CD4-positive, alpha-beta T cell treated with Interleukin-21 for 1 hour (primary cell): ENCODE measurements at places on chromosomes 1 and 21.

- peak; percentile 8 for DNase-seq
Measured at GRCh38 chr1:15525050-15526020, 1.3 kb upstream of the DNAJC16 start.

GRCh38 chr1:156703741-156704140 is 1.6 kb downstream of the CRABP2 start:
- DNase-seq = no peak

DNA sequence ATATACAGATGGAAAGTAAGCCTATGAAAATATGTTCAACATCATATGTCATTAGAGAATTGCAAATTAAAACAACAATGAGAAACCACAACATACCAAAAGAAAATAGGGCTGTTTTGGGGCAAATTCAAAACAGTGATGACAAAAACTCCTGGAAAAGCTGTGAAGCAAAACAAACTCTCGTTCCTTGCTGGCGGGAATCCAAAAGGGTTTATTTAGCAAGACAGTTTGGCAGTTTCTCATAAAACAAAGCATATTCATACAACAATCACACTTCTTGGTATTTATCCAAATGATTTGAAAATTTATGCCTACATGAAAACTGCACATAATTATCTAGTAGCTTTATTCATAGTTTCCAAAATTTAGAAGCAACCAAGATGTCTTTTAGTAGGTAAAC is 44.4 kb downstream of the COL11A1 start:
- no peak for DNase-seq

- DNase-seq = no peak
Measured at GRCh38 chr1:85566890-85567289, 13.7 kb upstream of the CCN1 start.

DNA sequence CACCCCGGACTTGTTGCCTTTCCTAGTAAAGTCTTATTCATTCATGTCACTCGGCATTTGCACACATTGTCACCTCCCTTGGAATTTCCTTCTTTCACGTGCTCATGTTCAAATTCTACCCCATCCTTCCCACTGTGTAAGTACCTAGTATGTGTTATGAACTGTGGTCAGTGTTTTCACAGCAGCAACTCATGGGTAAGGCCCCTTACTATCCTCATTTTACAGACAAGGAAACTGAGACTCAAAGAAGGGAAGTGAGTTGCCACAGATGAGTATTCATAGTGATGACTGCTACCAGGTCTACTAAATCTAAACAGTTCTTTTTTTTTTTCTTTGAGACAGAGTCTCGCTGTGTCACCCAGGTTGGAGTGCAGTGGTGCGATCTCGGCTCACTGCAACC is 10.5 kb downstream of the CITED4 start:
- no peak for DNase-seq

DNA sequence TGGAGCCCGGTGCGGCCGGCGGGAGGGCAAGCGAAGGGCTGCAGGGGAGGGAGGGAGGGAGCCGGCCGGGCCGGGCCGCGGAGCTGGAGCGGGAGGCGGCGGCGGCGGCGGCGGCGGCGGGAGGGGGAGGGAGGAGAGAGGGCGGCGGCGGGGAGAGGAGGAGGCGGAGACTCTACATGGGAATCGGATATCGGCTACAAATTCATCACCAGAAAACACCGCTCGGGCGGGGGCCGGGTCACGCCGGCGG is at the start of gene AKT3:
AKT3 (minus strand) TSS at position 42 of the 250 bp plus-strand sequence. CDS start 7,073 bp downstream, outside the sequence.
- DNase-seq = no peak

- DNase-seq = no peak
Measured at GRCh38 chr1:234398849-234399381, 25.7 kb downstream of the COA6 start.

GRCh38 chr1:26417111-26417759 is 6.6 kb downstream of the LIN28A start:
- peak; percentile 85 for DNase-seq

GRCh38 chr1:161953256-161953920 is 70.3 kb downstream of the OLFML2B start:
- no peak for DNase-seq

GRCh38 chr1:921011-921837 is 2.5 kb upstream of the SAMD11 start:
- DNase-seq = peak; percentile 48

- DNase-seq = no peak
Measured at GRCh38 chr1:70910013-70910412, 137.6 kb downstream of the PTGER3 start.

DNA sequence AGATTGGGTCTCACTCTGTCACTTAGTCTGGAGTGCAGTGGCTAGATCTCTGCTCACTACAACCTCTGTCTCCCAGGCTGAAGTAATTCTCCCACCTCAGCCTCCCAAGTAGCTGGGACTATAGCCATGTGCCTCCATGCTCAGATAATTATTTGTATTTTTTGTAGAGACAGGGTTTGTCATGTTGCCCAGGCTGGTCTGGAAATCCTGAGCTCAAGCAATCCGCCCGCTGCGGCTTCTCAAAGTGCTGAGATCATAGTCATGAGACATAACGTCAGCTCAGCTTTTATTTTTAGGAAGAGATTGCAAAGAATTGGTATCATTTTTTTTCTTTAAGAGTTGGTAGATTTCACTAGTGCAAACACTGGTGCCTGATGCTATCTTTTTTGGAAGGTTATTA is 244.9 kb downstream of the DSCAM start:
- DNase-seq = no peak

DNA sequence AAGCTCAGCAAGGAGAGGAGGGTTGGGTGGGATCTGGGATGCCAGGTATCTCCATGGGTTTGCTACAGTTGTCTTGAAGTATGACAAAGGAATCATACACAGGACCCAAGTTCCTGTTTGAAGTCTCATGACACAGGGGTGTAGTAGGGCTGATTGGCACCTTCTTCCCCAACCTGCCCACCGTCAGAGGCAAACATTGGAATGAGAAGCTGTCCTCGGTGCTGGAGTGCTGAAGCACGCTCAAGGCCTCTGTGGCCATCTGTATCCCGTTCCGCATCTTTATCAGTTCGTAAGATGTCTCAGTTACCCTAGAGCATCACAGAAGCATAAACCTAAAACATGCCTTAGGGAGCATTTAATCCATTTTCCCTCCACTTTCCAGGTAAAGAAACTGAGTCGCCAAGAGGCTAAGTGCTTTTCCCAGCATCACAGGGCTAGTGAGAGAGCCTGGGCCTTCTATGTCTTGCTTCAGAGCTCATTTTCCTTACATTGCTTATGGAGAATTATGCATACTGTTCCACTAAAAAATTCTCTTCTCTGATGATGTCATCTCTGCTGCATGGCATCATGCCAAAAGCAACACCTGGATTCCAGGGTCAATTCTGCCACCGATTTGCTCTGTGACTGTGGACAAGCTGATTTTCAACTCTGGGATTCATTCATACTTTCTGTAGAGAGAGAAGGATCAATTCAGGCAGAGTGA is 34.2 kb downstream of the VWA5B1 start:
- no peak for DNase-seq

DNA sequence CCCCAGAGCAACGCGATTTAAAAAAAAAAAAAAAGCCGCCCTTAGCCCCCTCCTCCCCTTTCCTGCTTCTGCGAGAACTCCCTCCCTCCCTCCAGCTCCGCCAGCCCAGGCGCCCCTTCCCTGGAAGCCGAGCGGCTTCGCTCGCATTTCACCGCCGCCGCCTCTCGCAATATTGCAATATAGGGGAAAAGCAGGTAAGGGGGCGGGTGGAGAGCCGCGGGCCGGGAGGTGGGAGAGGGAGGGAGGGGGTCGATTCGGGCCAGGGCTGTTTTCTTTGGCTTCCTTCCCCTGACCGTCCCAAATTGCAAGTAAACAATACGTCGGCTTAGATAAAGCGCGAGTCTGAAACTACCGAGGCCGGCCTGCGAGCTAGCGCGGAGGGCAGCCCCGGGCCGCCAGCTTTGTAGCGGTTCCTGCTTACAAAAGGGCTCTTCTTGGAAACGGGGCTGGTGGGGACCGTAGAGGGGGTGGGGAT is 408 bp downstream of the LMO4 start:
- DNase-seq = peak; percentile 39

- no peak for DNase-seq
Measured at GRCh38 chr1:61967750-61968149, 225.5 kb downstream of the PATJ start.

GRCh38 chr21:15449556-15449955 is 280.2 kb upstream of the USP25 start:
- no peak for DNase-seq

- DNase-seq = no peak
Measured at GRCh38 chr1:80003250-80003649, 996.7 kb upstream of the ADGRL4 start.

- DNase-seq = no peak
Measured at GRCh38 chr1:214446772-214447556, 104.4 kb downstream of the PTPN14 start.

DNA sequence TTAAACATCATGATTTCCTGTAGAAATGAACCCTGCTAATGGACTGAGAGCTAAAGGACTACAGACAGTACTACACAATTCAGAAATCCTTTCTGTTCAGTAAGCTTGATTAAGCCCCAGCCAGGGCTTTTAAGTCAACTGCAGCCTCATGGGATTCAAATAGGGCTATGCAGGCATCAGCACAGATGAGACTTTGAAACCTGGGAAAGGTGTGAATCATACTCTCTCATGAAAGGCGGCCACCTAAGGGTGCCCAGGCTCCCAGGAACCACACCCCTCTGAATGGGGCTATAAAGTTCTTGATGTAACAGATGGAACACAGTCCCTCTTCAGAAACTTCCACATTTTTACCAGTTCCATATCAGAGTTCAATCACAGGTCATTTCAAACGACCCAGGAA is 7.6 kb downstream of the SIPA1L2 start:
- no peak for DNase-seq

DNA sequence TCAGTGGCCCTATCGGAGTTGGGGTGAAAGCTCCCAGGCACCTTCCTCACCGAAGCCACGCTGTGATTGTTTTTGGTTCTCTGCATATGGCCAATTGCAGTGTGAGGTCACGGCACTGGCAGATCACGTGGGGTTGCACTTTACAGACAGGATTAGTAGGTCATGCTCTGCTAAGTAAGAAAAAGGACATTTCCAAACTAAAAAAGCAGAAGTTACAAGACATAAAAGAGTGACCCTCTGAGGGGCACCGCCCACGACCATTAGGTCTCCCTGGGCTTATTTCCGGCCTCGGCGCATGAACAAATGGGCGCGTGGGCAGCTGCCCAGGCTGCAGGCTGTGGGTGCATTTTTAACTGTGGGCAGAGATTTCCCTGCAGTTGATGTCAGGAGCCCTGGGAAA is 2.0 kb downstream of the CAPN9 start:
- no peak for DNase-seq
